Hematopoietic multipotent progenitor cell treated with erythropoietin and hydrocortisone succinate and interleukin-3 and kit ligand, for 15 days (in vitro differentiated cells): ENCODE measurements at places on chromosomes 2 and 18.

GRCh38 chr2:236667526-236667925 lies 97.9 kb downstream of the ACKR3 start:
- DNase-seq = no peak

DNA sequence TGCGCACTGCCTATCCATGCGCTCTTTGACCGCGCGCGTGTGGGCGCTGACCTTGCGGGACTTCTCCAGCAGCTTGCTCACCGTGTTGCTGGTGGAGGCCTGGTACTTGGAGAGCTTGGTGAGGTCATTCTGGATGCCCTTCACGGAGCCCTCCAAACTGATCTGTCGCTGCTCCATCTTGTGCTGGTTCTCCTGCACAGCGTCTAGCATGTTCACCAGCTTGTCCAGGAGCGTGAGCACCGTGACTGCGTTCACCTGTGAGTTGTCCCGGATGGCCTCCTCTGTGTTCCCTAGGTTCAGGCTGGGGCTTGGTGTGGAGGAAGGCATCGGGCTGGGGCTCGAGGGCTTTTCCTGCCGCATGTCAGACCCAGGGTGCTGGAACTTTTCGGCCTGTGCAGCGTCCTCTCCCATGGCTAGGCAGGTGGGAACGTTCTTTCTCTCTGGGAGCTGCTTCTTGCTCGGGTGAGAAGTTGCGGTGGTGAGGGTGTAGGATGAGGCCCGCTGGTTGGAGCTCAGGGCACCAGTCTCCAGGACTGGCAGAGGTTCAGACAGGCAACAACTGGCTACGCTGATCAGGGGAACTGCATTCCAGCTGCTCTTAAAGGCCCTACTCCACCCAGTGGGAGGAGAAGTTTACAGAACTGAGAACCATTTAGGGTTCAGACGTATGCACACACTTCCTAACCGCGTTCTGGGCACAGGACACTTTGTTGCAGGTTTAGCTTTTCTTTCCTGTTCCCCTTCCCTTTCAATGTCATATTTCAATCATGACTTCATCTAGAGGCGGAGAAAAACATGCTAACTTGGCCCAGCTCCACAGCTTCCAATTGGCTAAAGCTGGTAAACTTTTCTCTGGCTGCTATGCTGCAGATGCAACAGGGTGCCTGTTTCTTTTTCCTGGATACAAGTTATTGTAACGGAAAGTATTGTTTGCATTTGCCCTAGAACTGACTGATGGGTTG lies at the start of gene CAVIN2:
Gene CAVIN2, minus strand, starts transcription at position 574 of the 962 bp plus-strand sequence. Its CDS starts 163 bp downstream, at position 411.
- no peak for DNase-seq

GRCh38 chr2:224687156-224687555 lies 29.0 kb downstream of the CCDC195 start:
- no peak for DNase-seq

GRCh38 chr2:230323385-230324106 lies 3.4 kb upstream of the SP140L start:
- peak; percentile 15 for DNase-seq

DNA sequence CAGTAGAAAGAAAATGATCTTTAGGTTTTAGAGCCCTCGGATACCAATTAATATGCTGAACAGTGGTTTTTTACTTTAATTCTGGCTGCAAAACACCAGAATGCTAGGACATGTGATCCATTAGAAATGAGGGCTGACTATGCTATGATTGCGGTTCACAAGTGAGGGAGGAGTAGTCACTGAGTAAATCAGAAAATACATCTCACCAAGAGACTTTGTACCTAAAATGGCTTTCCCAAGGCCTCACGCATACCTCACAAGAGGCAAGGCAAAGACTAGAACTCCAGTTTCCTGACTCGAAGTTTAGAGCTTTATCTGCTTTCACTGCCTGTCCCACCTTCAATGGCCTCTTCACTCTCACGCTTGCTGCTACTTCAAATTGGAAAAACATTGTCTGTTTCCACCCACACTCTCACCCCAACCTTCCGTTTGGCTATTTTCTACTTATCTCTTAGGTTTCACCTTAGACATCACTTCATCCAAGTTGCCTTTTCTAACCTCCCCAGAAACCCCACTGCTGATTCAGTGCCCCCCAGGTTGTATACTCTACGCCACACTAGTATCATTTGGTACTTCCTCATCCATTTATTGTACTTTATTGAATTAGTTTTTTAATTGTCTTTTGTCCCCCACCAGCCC lies 5.1 kb upstream of the MBD2 start:
- DNase-seq = no peak

DNA sequence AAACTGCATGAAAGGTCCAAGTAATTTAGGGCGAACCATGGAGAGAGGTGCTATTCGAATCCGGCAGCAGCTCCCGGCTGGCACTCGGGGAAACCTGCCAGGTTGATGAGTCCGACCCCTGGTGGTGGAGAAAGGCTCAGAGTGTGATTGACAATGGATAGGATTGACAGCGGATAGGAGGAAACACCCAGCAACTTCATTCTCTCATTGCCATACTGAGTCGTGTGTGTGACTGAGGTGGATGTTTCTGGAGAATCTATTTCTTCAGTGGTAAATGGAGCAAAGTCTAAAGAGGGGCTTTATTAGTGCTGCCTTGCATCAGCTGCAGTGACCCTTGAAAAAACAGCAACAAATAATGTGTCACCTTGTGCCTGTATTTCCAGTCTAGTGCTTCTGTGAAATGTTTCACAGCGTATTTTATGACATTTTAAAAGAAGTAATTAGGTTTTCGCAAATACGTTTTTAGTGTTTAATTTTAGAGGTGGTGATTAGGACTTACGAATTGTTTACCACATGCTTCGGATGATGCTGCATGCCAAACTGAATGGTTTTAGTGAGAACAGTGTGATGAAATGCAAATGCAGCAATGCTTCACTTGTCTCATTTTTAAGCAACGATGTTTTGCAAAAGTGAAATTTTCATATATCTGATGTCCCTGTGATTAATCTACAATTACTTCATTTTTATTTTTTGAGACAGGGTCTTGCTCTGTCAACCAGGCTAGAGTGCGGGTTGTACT lies 102.0 kb downstream of the DCDC2C start:
- no peak for DNase-seq

DNA sequence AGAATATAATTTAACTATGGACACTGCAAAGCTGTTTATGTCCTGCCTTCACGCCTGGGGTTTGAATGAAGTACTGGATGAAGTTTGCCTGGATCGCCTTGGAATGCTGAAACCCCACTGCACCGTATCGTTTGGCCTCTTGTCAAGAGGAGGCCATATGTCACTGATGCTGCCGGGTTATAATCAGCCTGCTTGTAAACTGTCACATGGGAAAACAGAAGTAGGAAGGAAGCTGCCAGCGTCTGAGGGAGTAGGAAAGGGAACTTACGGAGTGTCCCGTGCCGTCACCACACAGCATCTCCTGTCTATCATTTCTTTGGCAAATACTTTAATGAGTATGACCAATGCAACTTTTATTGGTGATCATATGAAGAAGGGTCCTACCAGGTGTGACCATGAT lies 105.8 kb downstream of the WDR7 start:
- DNase-seq = no peak

DNA sequence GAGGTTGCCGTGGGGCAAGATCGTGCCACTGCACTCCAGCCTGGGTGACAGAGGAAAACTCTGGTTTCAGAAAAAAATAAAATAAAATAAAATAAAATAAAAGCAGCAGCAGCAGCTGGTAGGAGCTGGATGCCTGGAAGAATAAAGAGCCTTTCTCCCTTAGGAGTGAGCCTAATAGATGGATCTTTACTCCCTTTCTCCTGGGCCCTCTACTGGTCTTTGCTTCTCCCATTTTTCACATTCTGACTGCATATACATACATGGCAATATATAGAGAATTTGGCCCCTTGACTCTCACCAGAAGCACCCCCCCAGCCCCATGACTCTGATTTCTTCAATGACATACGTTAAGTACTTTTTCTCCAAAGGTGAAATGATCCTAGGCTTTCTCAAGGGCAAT lies 9.8 kb upstream of the MALT1 start:
- DNase-seq = no peak

DNA sequence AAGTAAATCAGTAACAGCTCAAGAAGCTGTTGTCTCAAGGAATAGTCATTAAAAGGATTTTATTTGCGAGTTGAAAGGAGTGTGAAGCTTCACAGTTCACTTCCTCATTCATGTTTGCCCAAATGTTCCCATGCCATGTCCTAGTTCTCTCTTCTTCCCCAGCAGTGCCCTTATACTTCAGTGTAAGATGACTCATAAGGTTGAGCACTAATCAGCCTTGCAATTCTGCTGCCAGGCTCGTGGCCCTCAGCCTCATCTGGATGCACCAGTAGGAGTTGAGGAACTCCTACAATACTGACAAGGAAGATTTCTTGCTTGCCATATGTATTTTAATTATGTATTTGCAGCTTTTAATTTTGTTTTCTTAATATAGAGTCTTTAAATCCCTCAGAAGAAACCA lies 1980.4 kb downstream of the SUCLG1 start:
- no peak for DNase-seq

- no peak for DNase-seq
These were observed 29.4 kb downstream of the AOX1 start for GRCh38 chr2:200615247-200615646.

DNA sequence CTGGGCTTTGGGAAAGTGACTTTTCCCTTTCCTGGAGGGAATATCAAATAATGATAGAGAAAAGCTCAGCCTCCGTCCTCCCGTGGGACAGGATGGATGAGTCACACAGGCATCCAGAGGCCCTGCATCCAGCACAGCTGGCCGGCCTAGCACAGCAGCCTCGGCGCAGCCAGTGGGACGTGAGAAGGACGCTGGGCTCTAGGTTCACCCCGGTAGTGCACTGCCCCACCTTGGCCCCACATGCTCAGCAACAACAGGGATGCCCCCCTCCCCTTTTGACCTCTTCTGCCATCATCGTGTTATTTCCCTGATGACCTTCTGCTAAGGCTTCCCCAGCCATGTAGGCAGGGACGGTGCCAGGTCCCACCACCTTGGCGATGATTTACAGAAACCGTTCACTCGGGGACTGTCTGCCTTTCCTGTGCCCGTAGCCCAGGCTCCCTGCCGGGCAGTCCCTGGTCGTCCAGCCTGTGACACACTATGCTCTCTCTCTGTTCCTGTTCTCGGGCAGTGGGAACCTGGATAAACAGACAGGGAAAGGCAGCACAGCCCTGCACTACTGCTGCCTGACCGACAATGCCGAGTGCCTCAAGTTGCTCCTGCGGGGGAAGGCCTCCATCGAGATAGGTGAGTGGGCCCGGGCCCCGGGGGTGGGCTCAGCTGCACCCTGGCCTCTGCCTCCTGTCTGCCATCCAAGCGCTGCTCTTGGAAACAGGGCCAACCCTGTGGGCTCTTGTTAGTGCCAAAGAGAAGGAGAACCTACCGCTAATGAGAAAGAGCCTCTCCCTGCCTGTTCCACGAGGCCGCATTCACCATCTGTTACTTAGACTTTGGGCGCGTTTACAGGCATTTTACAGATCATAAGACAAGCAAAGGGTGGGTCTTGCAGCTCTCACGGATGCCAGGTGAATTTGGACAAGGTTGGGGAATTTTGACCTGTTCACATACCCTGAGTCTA lies 44.6 kb downstream of the ITGB1BP1 start:
- no peak for DNase-seq

DNA sequence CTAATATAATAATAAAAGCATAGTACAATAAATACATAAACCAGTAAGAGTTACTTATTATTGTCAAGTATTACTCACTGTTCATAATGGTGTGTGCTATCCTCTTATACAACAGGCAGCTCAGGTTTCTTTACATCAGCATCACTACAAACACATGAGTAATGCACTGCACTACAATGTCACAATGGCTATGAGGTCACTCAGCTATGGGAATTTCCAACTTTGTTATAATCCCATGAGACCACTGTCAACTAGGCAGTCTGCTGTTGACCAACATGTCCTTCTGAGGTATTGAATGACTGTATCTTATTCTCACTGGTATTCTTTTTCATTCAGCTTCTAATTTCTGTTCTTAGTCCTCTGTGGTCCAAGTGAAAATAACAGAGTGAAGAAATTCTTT lies 250.4 kb upstream of the DSEL start:
- no peak for DNase-seq

DNA sequence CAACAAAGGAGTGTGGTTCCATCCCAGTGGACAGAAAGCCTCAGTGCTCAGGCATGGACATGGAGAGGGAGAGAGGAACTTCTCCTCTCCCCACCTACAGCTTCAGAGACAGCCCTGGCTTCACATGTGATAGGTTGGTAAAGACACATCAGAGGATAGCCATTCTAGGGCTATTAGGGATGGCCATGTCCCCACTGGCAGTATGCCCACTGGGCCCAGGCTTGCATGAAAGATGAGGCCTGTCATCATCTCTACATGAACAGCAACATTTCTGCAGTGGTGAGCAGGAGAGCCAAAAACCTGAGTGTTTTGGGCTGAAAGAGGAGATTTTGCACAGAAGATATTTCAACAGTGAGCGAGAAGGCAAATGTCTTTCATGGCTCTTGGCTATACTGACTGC lies 517.2 kb downstream of the NR4A2 start:
- no peak for DNase-seq

GRCh38 chr2:97819754-97820153 lies 106.4 kb downstream of the ZAP70 start:
- no peak for DNase-seq

DNA sequence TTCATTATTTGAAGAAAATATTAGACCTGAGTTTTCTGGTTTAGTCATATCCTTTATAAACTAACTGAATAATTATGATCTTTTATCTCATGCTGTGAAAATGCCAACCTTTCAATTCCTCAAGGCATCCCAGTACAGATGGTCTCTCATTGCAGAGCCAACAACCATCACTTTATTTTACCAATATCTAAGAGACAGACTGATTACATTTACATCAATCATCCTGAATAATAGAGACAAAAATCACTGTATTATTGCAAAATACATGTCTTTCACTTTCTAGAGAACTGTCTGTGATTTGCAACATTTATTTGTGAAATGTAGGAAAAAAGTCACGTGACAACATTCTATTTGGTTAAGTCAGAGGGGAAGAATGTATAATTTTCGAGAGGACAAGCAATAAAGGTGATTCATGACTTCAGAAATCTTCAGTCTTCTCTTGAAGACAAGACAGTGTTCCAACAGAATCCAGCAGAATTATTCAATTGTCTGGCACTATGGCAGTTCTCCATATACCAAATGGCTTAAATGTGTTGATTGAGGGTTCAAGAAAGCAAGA lies 503.6 kb upstream of the SYT4 start:
- no peak for DNase-seq

DNA sequence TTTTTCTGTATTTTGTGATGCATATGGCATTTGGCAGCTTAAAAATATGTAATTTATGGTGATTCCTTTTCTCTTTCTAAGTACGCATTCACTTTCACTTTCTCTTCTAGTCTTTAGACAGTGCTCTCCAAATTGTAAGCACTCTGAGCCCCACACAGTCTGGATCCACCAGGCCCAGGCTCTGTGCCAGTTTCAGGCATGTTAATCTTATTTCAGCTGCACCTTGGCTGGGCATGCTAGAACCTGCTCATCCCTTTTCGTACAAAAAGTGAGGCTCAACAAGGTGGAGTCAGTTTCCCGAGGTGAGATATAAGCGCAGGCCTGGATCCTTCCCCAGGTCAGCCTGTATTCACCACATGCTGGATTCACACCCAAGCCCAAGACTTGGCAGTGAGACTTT lies 203.9 kb downstream of the MTX2 start:
- no peak for DNase-seq

GRCh38 chr2:236168110-236169080 lies at the start of gene GBX2:
GBX2 (minus strand) TSS chr2:236168386; CDS start chr2:236167971, 415 bp downstream.
- DNase-seq = peak; percentile 43

- no peak for DNase-seq
These were observed 262.1 kb downstream of the LPIN1 start for GRCh38 chr2:12008425-12009061.

GRCh38 chr2:159605441-159606178 lies 10.7 kb downstream of the BAZ2B start:
- DNase-seq = no peak

- no peak for DNase-seq
These were observed 40.1 kb upstream of the TAF1B start for GRCh38 chr2:9803023-9803805.
